Activated naive CD4-positive, alpha-beta T cell treated with anti-CD3 and anti-CD28 coated beads, Interleukin-2, amount 10 ng/mL, durations not matched to agents 5 hours and 36 hours (primary cell): ENCODE measurements at places on chromosomes 11 and 22. TPM values are rescaled to one million over a fixed set of nuclear protein-coding genes. Genes with fewer than 3 reads are reported as not detected.

The AIFM3 gene
- not detected for total RNA-seq

The SGSM1 gene
- 0.10 TPM for total RNA-seq

The MB gene
- total RNA-seq: not detected

The TRIM49 gene
- total RNA-seq: not detected

The INPP5J gene
- total RNA-seq: not detected

The NPAS4 gene
- total RNA-seq: 0.05 TPM

The CARNS1 gene
- 1.1 TPM for total RNA-seq

The IFITM1 gene
- 981 TPM for total RNA-seq

The KMT5B gene
- total RNA-seq: 29.3 TPM

The MUC6 gene
- not detected for total RNA-seq

The ADAMTS8 gene
- not detected for total RNA-seq

The FGF4 gene
- not detected for total RNA-seq

The ANO1 gene
- total RNA-seq: not detected

The ROBO3 gene
- total RNA-seq: 14.9 TPM

The TMPRSS4 gene
- total RNA-seq: not detected

The CREB3L1 gene
- total RNA-seq: not detected

The C11orf91 gene
- total RNA-seq: not detected

The SAA4 gene
- not detected for total RNA-seq

The APOL1 gene
- total RNA-seq: 37.6 TPM

The HOATZ gene
- total RNA-seq: not detected

The POU2AF2 gene
- not detected for total RNA-seq

The THY1 gene
- total RNA-seq: not detected

The ACR gene
- not detected for total RNA-seq

The HIC2 gene
- total RNA-seq: 5.4 TPM

The OTOG gene
- total RNA-seq: not detected

The OR52I1 gene
- total RNA-seq: not detected

The CNGA4 gene
- not detected for total RNA-seq

The MAP6 gene
- 0.10 TPM for total RNA-seq

The UBASH3B gene
- 14.6 TPM for total RNA-seq

The MN1 gene
- 0.18 TPM for total RNA-seq

The APOA4 gene
- not detected for total RNA-seq

The NUCB2 gene
- 135 TPM for total RNA-seq

The HRAS gene
- 41.8 TPM for total RNA-seq

The DCDC1 gene
- total RNA-seq: not detected

The INS gene
- not detected for total RNA-seq

The PKNOX2 gene
- total RNA-seq: not detected

The C2CD2L gene
- total RNA-seq: 28.3 TPM

The GVQW3 gene
- total RNA-seq: 3.6 TPM

The GPHA2 gene
- total RNA-seq: not detected

The LINC01488 gene
- total RNA-seq: not detected

The SPDYC gene
- total RNA-seq: not detected

The KDM4D gene
- 0.45 TPM for total RNA-seq

The CFAP300 gene
- not detected for total RNA-seq

The DLG2 gene
- total RNA-seq: 1.1 TPM

The ISX gene
- not detected for total RNA-seq

The ABCC8 gene
- total RNA-seq: not detected

The HTR3A gene
- total RNA-seq: not detected

The ADM2 gene
- total RNA-seq: 6.1 TPM

The OSBP gene
- 38.6 TPM for total RNA-seq

The MS4A4A gene
- total RNA-seq: not detected
